Iris pigment epithelial cell (primary cell): ENCODE measurements at places on chromosomes 2 and 18.

DNA sequence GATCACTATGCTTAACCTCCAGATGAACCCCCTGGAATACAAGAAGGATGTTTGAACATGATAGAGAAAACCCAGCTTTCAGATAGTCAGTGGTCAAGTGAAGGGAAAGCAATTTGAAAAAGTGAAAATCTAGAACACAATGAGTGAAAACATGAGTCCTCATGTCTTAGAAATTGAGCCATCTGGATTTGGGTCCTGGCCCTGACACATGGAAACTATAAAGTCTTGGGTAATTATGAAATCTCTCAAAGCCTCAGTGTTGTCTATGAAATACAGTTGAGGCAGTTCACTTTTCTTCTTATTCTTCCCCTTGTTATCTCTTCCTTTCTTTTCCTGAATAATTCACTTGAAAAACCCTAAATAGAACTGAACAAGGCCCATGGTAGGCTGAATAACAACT, 120.6 kb downstream of the EN1 start:
- no peak for DNase-seq

DNA sequence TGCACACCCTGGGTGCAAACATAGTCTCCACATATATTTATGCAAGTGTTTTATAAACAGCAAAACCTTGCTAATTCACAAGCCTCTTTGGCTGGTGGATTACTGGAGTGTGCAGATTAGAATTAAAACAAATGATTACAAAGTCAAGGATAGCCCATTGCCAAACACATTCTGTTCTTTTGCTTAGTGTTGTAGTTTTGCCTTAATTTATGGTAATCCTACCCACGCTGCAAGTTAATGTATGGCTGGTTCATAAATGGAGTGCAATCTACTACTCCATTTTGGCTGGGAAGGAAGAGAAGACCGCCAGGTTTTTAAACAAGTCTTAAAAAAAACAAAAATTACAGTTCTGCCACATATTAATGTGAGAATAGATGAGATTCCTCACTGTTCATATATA, 883.1 kb upstream of the KLHL29 start:
- no peak for DNase-seq

DNA sequence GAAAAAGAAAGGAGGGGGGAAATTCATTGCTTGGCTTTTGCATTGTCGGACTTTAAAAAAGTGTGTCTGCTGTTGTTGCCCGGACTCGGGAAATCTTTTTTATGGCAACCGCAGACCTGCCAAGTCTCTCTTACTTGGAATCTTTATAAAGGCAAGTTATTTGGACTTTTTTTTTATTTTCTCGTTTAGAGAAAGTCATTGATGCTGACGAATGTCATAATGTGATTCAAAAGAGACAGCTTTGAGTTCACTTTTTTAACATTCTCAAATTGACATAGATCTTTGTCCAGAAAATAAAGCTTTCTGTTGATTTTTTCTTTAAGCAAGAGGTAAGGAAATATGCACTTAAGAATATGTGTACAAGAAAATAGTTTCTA, 651 bp upstream of the ZNF521 start:
- no peak for DNase-seq

DNA sequence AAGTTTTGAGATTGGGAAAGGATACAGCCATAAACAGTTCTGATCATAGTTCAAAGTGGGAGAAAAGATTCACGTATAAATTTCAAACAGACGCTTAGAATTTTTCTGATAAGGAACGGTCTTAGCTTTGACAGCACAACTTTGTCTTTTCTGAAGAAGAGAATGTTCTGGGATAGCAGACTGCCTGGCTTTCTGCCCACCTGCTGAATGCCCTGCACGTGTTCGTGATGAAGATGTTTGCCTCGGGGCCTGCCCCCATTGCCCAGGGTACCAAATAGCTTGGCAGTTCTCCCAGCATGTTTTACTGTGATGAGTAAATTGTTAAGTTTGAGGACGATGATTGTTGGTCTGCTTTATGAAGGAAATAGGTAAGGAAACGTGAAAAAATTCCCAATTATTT, 4.6 kb downstream of the MRPL33 start:
- peak; percentile 65 for DNase-seq

- no peak for DNase-seq
Measured at GRCh38 chr18:45164551-45164950, 450.7 kb upstream of the SLC14A2 start.

DNA sequence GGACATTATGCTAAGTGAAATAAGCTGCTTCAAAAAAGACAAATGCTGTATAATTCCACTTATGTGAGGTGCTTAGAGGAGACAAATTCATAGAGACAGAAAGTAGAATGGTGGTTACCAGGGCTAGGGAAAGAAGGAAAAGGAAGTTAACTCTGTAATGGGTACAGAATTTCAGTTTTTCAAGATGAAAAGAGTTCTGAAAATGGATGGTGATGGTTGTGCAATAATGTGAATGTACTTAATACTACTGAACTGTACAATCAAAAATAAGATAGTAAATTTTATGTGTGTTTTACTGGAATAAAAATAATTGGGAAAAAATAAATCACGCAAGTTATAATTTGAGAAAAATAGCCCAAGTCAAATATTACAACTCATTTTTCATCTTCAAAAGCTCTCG, 27.5 kb downstream of the ARHGAP25 start:
- no peak for DNase-seq

GRCh38 chr2:157173740-157174184, 83.7 kb upstream of the GALNT5 start:
- peak; percentile 100 for DNase-seq

DNA sequence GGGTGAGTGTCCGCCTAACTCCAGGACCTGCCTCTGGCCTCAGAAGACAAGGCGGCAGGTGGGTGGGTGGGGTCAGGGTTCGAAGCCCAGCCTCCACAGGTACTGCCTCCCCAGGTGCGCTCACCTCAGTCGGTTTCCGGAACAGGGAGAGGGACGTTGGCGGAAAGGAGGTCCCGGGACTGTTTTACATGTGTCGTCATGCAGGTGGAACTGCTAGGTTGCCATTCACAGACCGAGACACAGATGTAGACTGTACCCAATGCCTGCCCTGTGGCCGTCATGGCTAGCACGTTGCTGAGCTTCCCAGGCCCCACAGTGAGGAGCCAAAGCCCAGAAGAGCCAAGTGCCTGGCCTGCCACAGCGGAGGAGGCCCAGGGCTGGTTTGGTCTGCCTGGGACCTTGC, 284.0 kb upstream of the HS6ST1 start:
- no peak for DNase-seq

- DNase-seq, result peak; percentile 48
Measured at GRCh38 chr2:67600222-67600871, 203.2 kb downstream of the ETAA1 start.

DNA sequence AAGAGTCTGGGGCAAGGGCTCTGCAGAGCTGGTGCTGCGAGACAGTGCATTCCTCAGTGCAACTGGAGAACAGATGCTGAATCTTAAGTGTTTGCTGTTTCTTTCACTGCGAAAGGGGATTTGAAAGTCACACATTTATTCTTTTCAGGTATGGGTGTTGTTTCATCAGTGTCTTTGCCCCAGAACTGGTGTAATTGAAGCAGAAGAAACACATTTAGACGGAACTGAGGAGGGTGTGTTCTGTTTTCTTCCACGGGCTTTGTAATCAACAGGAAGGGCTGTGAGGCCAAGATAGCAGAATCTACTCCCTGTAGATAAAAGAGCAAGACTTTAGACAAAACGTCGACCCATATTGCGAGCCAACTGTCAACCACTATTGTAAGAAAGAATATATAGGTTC, 151.9 kb downstream of the EPHA4 start:
- DNase-seq, result no peak

GRCh38 chr18:51250006-51250405, 52.5 kb upstream of the MEX3C start:
- DNase-seq, result no peak

DNA sequence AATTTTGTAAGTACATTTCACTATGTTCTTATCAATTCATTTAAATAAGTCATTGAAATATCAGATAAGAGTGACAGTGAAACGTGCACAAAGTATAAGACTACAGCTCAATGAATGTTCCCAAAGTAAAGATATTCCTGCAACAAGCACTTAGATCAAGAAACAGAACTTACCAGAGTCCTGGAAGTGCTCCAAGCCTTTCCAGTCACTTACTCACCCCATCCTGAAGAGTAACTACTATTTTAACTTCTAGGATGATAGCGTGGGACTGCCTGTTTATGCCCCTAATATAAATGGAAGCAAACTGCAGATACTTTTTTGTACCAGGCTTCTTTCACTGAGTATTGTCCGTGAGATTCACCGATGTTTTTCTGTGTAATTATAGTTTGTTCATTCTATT, 768.9 kb downstream of the SLC4A3 start:
- DNase-seq, result peak; percentile 80

DNA sequence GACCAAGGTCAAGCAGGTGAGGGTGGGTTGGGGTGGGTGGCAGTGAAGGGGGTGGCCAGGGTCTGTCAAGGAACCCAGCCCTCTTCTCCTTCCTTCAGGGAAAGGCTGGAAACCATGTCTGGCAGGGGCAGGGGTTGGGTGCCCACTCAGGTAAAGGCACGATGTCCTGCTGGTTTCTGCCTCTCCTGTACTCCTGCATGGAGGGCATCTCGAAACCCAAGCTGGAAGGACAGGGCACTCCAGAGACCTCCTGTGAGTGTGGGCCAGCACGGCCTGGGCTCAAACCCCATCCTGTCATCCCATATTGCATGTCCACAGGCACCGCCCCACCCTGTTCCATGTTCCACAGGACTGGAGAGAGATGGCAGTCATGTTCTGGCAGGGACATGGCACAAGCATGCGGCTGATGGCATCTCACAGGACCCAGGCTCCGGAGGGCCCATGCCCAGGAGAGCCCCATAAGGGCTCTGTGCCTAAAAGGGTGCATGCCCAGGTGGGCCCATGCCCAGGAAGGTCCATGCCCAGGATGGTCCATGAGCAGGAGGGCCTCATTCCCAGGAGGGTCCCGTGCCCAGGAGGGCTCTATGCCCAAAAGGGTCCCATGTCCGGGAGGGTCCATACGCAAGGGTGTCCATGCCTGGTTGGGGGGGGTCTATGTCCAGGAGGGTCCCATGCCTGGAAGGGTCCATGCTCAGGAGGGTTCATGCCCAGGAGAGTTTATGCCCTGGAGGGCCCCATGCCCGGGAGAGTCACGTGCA, 6.4 kb downstream of the GPR35 start:
- no peak for DNase-seq

- peak; percentile 29 for DNase-seq
Measured at GRCh38 chr2:12637754-12638153, 79.0 kb upstream of the TRIB2 start.

GRCh38 chr2:95345081-95345562, 48.0 kb downstream of the KCNIP3 start:
- no peak for DNase-seq

GRCh38 chr2:69118609-69119008, 105.6 kb downstream of the ANTXR1 start:
- no peak for DNase-seq

DNA sequence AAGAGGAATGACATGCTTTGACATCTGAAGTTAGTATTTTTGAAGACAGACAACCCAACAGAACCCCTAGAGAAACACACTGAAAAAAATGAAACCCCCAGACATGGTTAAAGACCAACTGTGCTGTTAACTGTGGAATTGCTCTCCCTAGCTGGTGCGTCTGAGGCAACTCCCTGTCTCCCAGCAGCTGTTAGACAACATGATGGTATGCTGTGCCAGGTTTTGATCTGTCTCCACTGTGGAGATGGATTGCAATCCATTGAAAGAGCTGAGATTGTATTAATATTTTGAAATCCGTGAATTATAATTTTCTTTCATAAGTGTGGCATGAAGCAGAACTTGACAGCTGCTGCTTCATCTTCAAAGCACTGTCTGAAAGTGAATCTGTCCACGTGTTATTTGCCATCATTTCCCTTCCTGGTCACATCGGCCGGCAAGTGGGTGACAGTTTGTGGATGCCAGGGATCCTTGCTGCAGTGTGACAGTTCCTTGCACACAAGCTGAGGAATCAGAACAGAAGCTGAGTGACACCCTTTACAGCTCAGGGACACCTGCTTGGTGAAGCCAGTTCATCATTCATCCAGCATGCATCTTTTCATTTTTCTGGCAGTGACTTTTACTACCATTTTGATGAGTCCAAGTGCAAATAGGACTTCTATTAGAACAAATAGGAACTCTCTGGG, 58.2 kb upstream of the ACSL3 start:
- DNase-seq, result no peak

GRCh38 chr2:29106256-29106655, 9.0 kb upstream of the CLIP4 start:
- no peak for DNase-seq

DNA sequence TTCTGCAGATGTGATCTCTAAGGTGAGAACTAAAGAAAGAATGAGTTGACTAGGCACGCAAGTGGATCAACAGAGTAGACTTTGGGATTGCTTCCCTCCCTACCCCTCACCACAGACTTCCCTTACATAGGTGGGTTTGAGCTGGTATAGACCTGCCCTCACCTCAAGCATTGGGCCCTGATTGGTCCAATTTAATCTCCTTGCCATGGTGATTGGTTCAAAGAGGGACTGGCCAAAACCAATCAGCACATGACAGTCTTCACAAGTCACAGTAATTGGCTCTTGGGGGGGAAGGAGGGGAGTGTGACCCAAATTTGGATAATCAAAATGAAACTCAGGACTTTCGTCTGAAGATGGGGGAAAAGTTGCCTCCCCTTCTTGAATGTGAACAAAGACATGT, 36.6 kb upstream of the LNPK start:
- DNase-seq, result no peak

DNA sequence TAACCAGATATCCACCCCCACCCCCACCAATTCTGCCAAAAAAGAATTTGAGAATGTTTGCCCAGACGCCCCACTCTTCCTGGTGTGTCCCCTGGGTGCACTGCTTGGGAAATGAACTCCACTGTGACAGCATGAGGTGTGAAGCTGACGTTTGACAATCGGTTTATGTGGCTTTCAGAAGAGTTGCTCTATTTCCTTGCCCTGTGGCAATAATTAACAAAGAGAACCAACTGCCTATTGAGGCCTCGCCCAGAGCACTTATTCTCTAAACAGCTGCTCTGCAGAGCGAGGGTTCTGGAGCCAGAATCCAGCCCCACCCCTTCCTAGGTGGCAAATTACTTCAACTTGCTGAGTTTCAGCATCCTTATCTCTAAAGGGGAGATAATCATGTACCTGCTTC, 115.8 kb upstream of the SIX3 start:
- no peak for DNase-seq

- DNase-seq, result peak; percentile 81
Measured at GRCh38 chr2:118386641-118387302, 298.5 kb downstream of the INSIG2 start.

DNA sequence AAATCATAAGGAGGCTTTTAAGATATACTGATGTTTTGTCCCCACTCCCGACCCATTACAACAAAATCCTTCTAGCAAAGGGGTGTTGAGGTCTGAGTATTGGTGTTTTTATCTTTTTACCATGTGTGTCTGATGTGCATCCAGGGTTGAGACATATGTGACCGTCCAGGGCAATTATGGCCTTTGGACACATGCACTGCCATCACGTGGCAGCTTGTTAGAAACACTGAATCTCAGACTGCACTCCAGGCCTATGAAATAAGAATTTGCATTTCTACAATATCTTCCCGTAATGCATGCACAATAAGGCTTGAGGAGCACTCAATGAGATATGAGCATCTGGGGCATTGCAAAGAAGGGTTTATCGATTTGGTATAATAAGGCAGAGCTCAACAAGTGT, 235.1 kb upstream of the ZNF804A start:
- DNase-seq, result no peak

- no peak for DNase-seq
Measured at GRCh38 chr2:101516349-101516748, 41.4 kb upstream of the RFX8 start.

- DNase-seq, result no peak
Measured at GRCh38 chr2:233679196-233679595, 2.5 kb upstream of the UGT1A7 start.

- no peak for DNase-seq
Measured at GRCh38 chr2:241898463-241899270, 29.1 kb downstream of the RTP5 start.
